ENCODE measurements at places on chromosomes 6 and 20. TPM values are rescaled to one million over a fixed set of nuclear protein-coding genes. Genes with fewer than 3 reads are reported as not detected.

DNA sequence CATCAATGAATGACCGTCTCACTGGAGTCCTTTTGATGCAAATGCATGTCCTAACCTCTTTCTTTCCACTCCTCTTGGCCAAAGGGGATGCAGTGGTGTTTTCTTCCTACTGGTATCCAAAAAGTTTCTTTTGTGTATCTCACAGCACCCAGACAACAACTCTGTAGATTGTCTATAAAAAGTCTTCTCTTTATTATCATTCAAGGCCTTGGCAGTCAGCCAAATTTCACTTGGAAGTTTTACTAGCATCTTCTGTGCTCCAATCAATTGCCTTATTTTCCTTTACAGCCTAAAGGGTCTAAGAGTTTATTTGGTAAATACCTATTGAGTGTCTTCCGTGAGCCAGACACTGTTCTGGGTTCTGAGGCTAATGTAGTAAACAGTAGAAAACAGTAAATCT lies 150.2 kb upstream of the RNF217 start:
- no peak for DNase-seq

GRCh38 chr6:133610971-133611370 lies 277.9 kb upstream of the TCF21 start:
- no peak for DNase-seq

DNA sequence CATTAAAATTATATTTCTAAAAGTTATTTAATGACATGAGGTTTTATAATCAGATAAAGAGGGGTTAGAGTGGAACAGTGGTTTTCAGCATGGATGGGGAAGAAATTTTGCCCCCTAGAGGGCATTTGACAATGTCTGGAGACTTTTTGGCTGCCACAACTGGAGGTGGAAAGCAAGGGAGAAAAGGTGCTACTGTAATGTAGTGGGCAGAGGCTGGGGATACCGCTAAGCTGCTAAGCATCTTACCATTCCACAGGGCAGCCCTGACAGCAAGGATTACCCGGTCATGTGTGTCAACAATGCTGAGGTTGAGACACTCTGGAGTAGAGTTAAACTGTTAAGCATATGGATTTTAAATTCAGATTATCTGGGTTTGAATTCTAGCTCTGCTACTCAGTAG lies 52.9 kb upstream of the FABP7 start:
- DNase-seq = peak; percentile 37

DNA sequence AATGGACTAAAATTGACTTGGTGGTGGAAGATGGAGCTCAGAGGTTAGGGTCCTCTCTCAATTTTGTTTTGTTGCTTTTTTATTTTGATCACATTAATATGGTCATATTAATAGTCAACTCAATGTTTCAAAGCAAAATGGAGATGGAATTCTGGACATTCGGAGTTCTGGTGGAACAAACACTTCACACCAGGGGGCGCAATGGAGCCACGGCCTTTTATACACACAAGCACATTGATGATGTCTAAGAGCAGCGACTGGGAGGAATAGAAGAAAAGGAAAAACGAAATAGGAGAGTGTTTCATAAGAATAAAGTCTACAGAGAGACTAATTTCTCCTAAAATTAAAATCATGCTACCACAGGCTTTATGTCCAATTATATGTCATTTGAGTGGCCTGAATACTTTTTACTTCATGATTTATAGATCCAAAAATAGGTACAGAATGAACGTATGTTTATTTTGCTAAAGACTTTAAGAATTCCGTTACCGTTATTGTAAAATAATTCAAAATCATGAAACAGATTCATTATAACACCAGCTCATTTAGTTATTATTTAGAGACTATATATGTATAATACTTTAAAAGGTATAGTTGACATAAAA lies 197.6 kb upstream of the SASH1 start:
- DNase-seq = peak; percentile 73

DNA sequence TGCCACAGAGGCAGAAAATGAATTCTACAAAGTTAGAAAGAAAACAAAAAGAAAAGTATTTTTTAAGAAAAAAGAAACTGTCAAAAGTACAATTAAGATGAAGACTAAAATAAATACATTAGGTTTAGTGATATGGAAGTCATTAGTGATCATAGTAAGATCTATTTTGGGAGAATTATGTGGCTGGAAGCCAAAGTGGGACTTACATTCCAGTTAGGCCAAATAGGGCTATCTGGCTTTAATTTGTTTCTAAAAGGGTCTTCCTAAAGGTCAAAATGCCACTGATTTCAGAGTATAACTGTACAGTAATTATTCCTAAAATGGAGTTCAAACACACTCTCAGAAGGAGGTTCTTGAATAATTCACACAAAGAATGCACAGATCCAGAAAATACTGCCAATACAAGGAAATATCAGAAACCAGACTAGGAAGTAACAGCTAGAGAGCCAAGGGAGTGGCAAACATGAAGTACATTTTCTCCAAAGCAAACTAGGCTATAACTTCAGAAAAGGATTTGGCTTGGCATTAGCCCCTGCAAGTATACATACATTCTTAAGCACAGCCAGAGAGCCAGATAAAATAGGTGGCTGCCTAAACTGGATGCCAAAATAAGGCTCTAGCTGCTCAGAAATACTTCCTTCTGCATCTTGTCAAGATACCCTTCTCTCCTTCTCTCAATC lies 45.3 kb downstream of the PDSS2 start:
- DNase-seq = no peak

GRCh38 chr20:22729180-22729579 lies 144.8 kb upstream of the FOXA2 start:
- no peak for DNase-seq

AP5S1 gene
- total RNA-seq = 11.4 TPM

PRDM13 gene
- not detected for total RNA-seq

FAM217A gene
- not detected for total RNA-seq

VSTM2L gene
- 0.18 TPM for total RNA-seq
